Activated CD4-positive, alpha-beta T cell treated with anti-CD3 and anti-CD28 coated beads for 36 hours (primary cell): ENCODE measurements at places on chromosomes 7 and 10. TPM values are rescaled to one million over a fixed set of nuclear protein-coding genes. Genes with fewer than 3 reads are reported as not detected.

The IL2RA gene
- total RNA-seq: 980 TPM

The GPC2 gene
- 5.3 TPM for total RNA-seq

- no peak for DNase-seq
Measured at GRCh38 chr7:21624320-21624719, 81.5 kb downstream of the DNAH11 start.

GRCh38 chr10:6565588-6565987 is 14.5 kb downstream of the PRKCQ start:
- no peak for DNase-seq

DNA sequence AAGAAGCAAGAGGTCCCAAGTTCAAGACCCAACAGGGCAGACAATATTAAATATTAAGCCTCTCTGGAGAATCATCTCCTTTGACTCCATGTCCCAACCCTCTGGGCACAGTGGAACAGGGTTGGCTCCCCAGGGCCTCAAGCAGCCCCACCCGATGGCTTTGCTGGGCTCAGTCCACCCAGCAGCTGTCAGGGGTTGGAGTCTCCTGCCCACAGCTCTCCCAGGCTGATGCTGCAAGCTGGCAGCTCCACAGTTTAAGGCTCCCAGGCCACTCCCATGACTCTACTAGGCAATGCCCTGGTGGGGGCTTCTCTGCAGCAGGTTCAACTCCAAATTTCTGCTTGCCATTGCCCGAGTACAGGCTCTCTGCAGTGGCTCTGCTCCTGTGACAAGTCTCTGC is 55.1 kb downstream of the LARP4B start:
- DNase-seq: no peak

DNA sequence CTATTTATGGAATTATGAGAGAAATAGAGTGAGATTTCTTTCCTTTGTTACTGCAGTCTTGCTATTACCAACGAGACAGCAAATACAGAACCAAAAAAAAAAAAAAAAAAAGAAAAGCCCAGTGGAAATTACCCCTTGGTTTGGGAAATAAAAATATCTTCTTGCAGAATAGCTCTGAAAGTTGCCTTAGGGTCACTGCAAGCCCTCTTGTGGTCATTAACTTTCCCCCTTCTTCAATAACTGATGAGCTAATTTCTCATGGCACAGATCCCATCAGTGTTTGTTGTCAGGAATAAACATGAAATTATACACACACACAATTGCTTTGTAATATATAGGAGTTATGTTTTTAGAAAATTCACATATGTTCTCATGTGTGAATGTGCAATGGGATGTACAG is 111.0 kb upstream of the FEZF1 start:
- DNase-seq: no peak

The RNF148 gene
- total RNA-seq: not detected

- DNase-seq: peak; percentile 17
Measured at GRCh38 chr7:141754939-141755338, 9.0 kb upstream of the TAS2R3 start.

The TMEM213 gene
- total RNA-seq: not detected

The ELN gene
- total RNA-seq: not detected

- DNase-seq: no peak
Measured at GRCh38 chr7:81235997-81236396, 317.1 kb upstream of the SEMA3C start.

DNA sequence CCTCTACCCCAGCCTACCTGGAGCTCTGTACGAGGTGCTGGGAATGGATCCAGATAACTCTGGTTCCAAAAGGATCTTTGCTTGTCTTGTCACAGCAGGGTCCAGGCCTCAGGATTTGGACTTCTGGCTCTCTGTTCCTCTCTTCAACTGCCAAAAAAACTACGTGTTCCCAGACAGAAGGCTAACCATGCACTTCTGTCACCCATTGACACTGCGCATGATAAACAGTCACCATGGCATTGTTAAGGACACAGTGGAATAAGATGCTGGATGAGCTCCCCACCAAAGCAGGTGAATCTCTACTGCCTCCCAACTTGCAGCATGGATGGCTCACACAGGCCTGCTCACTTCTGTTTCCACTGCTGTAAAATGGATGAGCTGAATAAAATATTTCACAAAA is 637.9 kb downstream of the TNS3 start:
- DNase-seq: no peak

The FOXI2 gene
- total RNA-seq: not detected

GRCh38 chr10:119860866-119861607 is 11.6 kb downstream of the MCMBP start:
- DNase-seq: no peak

DNA sequence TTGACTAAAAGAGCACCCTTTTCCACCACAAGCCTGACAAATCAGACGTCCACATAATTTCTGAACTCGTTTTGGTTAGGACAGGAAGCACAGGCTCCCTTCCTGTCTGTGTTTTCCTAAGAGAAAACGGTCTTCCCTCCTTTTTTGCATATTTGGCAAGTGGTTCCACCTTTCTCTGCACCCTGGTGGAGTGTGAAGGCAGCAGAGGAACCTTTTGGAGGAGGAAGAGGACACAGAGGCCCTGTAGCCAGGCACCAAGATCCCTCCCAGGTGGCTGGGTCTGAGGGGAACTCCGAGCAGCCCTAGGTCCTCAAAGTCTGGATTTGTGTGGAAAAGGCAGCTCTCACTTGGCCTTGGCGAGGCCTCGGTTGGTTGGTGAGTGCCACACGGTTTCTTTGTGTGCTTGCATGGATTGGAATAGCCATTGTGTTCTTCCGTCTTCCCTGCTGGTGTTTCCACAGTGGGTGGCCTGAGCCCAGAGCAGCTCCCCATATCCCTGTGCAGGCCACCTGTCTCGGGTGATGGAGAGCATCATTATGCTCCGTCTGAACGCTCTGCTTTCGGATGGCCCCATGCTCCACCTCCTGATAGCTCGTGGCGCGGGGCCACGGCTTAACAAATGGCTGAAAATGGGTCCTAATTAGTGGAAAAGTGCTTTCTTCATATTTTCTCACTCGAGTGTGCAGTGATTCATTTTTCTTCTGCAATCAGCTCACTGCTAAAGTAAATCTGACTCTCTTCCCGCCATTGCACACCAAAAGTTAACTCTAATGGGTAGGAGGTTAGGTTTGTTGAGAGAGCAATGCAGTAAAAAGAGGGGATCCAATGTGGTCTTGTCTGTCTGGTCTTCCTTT is 4.2 kb downstream of the IKZF1 start:
- DNase-seq: peak; percentile 72

The SNX8 gene
- 42.4 TPM for total RNA-seq

The ASZ1 gene
- not detected for total RNA-seq

- no peak for DNase-seq
Measured at GRCh38 chr10:99777918-99778714, 4.3 kb upstream of the ABCC2 start.

DNA sequence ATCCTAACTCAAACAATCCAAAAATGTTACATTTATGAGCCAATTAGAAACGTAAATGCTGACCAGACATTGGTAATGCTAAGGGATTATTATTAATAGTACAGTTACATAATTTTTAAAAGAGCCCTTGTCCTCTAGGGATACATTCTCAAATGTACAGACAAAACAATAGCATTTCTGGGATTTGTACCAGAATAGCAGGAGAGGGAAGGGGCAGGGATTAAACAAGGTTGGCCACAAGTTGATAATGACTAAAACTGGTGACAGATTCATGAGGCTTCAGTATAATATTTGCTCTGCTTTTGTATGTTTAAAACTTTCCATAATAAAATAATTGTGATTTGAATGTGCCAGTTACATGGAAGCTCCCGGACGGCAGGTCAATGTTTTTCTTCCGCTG is 27.0 kb downstream of the HSPA12A start:
- DNase-seq: no peak

GRCh38 chr7:13257661-13258060 is 570.2 kb downstream of the ARL4A start:
- no peak for DNase-seq

DNA sequence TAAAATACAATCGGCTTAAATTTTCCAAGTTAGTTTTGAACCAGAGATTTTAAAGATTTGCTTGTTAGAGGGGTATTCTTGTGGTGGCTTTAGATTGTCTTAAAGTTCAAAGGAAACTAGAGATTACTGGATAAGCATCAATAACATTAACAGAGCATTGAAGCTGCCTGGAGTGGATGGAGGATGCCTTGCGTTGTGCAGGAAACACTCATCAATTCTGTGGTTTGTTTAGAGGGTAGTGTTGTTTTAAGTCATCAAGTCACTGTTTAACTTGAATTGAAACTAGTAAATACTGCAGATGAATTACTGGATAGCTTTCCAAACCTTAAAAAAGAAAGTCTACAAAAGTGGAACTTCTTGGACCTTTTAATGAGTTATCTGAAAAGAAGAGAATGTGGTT is 218.6 kb downstream of the CELF2 start:
- DNase-seq: peak; percentile 57

GRCh38 chr7:100080907-100081534 is 502 bp downstream of the ZNF3 start:
- DNase-seq: no peak

The ANKRD1 gene
- total RNA-seq: not detected

The LIPK gene
- not detected for total RNA-seq

DNA sequence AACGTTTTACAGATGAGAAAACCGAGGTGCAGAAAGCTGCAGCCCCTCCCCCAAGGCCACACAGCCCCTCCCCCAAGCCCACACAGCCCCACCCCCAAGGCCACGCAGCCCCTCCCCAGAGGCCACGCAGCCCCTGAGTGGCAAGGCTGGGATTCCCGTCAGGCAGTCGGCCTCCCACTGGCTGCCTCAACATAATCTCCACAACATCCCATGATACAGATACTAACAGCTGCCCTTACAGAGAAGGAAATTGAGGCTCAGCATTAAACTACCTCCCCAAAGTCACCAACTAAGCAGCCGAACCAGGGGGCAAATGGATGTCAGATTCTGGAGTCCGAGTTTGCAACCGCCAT is 15.9 kb downstream of the SH3PXD2A start:
- no peak for DNase-seq

DNA sequence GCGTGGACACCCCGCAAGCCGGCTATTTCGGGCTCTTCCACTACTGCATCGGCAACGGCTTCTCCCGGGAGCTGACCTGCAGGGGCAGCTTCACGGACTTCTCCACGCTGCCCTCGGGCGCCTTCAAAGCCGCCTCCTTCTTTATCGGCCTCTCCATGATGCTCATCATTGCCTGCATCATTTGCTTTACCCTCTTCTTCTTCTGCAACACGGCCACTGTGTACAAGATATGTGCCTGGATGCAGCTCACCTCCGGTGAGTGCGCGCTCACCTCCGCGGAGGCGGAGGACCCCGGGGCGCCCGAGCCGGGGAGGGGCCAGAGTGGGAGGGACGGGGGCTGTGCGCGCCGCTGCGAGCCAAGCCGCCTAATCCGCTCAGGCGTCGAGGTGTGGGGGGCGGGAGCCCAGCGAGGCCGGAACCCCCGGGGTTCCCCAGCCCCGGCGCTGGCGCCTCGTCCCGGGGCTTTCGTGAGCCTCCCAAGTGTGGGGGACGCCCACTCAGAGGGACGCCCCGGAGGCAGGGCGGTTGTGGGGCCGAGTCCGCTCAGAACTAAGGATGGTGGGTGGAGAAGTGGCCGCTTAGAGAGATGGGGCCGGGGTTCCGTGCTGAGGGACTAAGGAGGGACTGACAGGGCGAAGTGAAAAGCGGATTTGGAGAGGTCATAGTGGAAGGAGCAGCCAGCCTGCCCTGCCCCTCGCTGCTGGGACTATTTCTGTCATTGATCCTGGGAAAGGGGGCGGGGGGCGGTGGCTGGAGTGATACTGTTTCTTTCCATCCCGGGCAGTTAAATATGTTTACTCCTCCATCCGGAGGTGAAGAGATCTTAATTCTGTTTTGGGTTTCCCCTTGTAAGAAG is 795 bp downstream of the LHFPL3 start:
- peak; percentile 5 for DNase-seq

DNA sequence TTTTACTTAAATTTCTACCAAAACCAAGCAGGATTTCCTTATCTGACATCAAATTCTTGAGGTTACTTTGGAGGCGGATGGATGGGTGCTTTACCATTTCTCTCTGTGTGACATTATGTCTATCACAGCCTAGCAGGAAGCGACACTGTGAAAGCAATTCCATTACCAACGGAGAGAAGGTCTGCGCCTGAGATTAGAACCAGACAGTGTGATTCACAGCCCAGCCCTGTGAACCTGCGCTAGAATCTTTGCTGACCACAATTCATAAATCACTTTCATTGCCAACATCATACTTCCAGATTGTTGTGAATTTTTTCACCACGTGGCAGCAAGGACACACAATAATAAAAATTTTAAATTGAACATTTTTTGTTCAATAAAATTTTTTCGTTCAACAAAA is 126.5 kb downstream of the CUBN start:
- peak; percentile 74 for DNase-seq

DNA sequence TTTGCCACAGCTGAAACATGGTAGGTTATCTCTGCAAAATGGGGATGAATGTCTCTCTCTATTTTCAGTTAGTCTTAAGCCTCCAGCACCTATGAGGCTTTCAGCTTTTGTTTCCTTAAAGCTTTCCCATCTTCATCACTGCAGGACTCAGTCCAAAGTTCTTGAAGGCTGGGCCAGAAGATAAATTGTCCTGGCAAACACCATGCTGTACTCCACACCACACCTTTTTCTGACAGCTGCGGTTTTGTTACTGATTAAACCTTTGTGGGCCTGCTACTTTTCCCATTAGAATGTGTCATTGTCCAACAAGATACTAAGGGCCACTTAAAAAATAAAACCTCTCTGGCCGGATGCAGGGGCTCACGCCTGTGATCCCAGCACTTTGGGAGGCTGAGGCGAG is 87.2 kb upstream of the A1CF start:
- DNase-seq: no peak

The GALNT17 gene
- total RNA-seq: not detected

DNA sequence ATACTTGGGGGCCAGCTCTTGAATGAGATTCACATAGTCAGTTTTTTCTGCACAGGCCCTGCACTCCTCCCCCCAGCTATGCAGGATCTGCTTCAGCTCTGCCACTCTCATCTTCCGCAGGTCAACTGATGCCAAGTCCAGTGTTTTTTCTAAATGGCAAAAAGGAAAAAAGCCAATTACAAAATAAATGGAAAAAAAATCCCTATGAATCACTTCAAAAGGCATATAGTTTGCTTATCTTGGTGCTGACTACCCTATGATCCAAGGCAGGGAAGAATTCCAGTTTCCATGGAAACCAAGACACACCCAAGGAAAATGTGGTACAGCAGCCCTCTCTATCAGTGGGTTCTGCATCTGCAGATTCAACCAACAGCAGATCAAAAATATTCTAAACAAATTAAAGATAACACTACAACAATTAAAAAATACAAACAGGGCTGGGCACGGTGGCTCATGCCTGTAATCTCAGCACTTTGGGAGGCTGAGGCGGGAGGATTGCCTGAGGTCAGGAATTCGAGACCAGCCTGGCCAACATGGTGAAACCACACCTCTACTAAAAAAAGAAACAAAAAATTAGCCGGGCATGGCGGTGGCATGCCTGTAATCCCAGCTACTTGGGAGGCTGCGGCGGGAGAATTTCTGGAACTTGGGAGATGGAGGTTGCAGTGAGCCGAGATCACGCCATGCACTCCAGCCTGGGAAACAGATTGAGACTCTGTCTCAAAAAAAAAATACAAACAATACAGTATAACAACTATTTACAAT is 17.6 kb downstream of the CDNF start:
- DNase-seq: no peak
